ENCODE measurements at places on chromosomes 7 and 10.

DNA sequence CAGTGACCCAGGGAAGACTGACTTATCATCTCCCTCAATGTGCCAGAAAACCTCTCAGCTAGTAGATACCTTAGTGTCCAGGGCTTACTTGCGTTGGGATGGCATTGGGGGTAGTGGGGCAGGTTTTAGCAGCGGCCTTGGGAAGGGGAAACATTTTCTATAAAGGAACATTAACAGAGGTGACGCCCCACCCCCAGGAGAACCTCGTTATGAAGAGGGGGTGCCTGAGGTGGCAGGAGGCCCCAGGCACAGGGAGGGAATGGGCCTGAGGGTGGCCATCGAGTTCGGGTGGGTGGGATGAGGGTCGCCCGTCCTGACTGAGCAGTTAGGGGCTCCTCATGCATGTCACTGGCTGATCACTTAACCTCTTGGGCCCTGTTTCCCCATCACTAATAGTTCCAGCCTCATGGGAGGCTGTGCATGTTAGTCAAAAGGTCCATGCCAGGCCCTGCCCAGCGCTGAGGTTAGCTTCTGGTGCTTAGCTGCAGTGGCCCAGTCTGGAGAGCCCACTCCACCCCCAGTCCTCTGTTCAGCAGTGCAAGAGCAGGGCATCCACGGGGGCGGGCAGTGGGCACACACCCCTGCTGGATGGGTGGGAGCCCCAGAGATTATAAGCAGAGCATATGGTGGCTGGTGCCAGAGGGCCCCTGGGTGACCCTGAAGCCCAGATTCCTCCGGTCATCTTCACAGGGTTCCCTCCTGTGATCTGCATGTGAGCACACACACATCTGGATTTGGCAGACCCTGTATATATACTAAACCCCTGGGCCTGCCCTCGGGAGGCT lies 27.0 kb downstream of the UNC5B start:
- no peak for DNase-seq

DNA sequence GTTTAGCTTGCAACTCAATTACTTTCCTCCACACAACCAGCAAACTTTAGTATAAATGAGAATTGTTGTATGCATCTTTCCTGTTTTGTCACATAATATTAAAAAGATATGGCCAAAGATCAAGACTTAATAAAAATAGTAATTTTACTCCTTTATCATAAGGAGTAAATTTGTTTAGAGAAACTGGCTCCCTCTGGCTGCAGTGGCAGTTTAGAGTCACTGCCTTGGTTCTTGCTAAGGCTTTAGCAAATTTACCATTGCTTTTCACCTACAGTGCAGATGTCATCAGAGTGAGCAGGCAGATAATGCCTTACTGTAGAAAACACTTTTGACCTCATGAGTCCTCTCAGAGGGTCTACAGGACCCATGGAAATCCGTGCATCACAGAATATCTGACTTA lies 2.6 kb downstream of the PRPF18 start:
- DNase-seq, result no peak

DNA sequence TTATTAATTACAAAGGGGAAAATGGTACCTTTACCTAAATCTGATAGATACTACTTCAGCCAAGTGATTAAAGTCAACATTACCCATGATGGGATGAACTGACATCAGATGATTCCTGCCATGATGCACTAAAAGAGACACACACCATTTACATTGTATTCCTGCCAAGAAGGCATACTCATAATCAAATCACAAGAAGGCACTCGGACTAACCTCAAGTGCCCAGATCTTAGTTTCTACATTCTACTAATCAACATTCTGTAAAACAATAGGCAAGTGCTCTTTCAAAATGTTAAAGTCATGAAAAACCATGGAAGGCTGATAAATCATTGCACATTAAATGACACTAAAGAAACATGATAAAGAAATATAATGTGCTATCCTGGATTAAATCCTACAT lies 44.4 kb downstream of the SLC35G1 start:
- DNase-seq, result no peak

GRCh38 chr7:22470981-22471380 lies 29.0 kb downstream of the STEAP1B start:
- DNase-seq, result no peak

GRCh38 chr10:69317626-69318105 lies 39.4 kb downstream of the HK1 start:
- DNase-seq, result no peak

DNA sequence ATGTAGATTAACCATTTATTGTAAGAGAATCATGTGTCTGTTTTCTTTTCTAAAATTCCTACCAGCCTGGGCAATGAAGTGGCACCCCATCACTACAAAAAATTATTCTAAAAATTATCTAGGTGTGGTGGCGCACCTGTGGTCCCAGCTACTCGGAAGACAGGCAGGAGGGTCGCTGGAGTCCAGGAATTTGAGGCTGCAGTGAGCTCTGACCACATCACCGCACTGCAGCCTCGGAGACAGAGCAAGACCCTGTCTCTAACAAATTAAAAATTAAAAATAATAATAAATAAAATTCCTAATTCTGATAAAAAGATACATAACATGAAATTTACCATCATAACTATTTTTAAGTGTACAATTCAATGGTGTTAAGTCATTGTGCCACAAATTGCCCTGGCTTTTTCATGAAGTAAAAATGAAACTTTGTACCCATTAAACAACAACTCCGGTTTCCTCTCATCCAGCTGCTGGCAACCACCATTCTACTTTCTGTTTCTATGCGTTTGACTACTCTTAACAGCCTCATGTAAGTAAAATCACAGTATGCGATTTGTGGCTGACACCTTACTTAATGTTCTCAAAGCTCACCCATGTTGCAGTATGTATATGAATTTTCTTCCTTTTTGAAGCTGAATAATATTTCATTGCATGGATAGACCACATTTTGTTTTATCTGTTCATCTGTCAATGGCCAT lies 20.6 kb upstream of the USP6NL start:
- DNase-seq, result no peak

Data from activated CD4-positive, CD25-positive, alpha-beta regulatory T cell treated with anti-CD3 and anti-CD28 coated beads, Interleukin-2, amount 50 U/mL, for 72 hours (primary cell).